Epithelial cell of proximal tubule (primary cell): ENCODE measurements at places on chromosomes 6 and 20. TPM values are rescaled to one million over a fixed set of nuclear protein-coding genes. Genes with fewer than 3 reads are reported as not detected.

DNA sequence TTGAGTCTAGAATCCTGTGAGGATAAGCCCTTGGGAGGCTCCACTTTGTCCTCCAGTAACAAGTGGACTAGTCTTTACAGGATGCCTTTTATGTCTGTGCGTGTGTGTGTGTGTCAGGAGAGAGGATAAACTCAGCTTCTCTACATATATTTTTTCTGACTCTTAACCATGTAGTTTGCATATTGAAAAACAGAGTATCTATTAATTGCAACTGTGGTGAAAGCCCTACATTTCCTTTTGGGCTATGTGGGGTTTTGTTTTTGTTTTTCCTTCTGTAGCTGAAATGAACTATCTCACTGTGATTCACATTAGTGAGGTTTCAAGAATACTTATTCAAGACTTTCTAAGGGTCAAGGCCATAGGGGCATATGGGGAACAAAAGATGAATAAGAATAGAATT is 17.7 kb downstream of the TPBG start:
- DNase-seq = no peak

- no peak for DNase-seq
Measured at GRCh38 chr6:54085047-54085446, 26.2 kb upstream of the MLIP start.

- DNase-seq = no peak
Measured at GRCh38 chr6:16706911-16707783, 54.1 kb downstream of the ATXN1 start.

DNA sequence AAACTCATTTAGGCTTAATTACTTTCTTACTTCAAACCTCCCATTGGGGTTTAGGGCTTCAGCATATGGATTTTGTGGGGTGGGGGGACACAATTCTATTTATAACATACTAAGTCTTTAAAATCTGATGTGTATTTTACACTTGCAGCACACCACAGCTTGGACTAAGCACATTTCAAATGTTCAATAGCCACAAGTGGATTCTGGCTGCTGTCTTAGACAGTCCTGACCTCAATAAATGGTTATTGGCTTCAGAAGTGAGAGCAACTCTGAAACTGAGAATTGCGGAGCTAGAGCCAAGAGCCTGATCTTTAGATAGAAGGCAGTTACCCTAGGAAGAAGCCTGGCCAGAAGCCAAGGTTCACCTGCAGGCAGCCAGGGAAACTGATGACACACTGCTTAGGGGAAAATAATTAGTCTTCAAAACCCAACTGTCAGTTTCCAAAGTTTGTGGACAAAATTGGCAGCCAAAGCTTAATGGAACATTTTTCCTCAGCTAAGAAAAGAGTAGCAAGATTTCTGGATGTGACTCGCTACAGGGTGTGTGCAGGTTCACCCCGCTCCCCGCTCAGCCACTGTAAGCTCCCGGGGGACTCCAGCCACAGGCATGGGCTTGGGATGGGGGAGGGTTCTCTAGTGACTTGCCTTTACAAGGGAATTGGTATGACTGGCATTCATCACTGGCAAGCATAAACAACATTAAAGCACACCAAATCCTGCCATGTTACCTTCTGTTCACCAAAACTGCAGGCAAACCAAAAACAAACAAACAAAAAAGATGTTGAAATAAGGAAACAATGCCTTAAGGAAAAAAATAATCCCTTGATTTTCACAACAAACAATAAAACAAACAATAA is 219.8 kb downstream of the TFAP2A start:
- DNase-seq = no peak

DNA sequence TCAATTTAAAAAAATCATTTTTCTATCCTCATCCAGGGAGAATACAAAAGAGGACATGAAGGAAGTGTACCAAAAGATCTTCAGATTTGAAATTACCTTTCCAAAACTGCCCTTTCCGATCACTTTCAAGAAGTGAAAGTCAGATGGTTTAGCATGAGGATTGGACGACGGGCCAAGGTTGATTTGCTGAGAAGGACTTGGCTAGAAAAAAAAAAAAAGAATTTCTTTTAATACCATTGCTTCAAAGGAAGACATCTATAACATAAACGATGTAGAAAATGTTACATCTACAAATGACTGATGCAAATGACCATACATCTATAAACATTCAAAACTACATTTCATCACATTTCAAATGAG is 120.9 kb upstream of the SLC2A12 start:
- no peak for DNase-seq

DNA sequence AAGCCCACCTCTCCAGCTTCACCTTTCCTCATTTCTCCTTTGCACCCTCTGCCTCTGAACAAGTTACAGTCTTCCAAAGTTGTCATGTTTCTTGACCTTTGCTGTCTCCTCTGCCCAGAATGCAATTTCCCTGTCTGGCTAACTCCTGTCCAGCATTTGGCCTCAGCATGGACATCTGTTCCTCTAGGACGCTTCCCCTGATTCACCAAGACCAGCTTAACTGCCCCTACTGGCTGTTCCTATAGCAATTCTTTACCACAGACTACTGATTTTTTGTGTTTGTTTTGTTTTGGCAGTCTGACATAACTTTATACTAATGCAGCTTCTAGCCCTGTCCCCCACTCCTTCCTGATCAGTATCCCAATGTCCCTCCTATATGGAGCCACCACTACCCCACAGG is 13.4 kb downstream of the GNL1 start:
- no peak for DNase-seq

- no peak for DNase-seq
Measured at GRCh38 chr6:138689849-138690248, 83.7 kb upstream of the CCDC28A start.

- no peak for DNase-seq
Measured at GRCh38 chr6:106173124-106173879, 87.2 kb downstream of the PRDM1 start.

DNA sequence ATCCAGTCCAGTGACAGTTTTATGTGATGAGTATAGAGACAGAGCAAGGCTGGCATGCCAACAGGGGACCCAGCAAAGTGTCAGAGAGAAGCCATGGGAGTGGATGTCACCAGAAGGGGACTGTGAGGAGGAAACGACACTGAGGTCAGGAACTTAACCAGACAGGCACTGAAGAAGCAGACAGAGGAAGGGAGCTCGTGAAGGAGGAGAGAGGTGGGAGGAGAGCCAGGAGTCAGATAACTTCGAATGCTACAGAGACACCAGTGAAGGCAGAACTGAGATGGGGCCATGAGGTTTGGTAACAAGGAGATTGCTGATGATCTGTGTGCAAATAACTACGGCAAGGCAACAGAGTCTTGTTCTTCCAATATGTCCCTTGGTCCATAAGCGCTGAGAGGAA is 211.1 kb upstream of the FOXA2 start:
- DNase-seq = no peak

DNA sequence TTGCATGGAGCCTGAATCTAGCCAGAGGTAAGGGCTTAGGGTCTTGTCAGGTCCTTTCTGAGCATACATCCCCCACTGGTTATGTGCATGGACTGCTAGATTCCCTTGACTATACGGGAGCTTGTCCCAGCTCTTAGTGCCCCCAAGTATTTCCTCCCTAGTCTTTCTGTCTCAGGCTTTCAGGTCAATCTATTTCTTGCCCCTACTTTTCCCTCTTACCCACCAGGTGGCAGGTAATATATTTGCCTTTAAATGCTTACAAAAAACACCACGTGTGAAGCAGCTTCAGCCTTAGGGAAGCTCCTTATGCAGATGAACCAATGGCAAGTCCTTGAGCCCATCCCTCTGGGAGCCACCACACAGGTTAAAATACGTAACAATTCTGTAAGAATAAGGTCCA is 454.2 kb downstream of the GRIK2 start:
- DNase-seq = no peak

- DNase-seq = no peak
Measured at GRCh38 chr20:36101192-36101591, 53.3 kb upstream of the EPB41L1 start.

- no peak for DNase-seq
Measured at GRCh38 chr20:47817573-47817972, 32.3 kb upstream of the SULF2 start.

GRCh38 chr20:14489544-14489943 is 152.1 kb upstream of the FLRT3 start:
- DNase-seq = no peak

DNA sequence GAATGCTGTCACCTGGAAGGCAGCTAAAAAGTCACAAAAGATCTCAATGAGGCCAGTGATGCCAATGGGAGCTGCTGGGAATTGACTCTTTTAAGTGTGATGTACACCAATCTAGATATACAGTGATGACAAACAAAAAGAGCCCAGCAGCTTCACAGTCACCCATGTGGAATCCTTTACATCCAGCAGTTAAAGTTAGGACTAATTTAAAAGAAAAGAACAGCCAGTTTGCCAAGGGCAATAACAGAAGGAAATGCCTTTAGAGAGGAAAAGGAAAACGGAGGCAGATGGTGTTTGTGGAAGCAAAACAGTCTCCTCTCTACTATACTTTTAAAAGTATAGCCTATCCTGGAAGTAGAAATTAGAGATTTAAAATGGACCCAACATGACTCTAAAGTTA is 873.5 kb downstream of the EPHA7 start:
- DNase-seq = no peak

- no peak for DNase-seq
Measured at GRCh38 chr6:44145839-44146238, 12.8 kb upstream of the CAPN11 start.

DNA sequence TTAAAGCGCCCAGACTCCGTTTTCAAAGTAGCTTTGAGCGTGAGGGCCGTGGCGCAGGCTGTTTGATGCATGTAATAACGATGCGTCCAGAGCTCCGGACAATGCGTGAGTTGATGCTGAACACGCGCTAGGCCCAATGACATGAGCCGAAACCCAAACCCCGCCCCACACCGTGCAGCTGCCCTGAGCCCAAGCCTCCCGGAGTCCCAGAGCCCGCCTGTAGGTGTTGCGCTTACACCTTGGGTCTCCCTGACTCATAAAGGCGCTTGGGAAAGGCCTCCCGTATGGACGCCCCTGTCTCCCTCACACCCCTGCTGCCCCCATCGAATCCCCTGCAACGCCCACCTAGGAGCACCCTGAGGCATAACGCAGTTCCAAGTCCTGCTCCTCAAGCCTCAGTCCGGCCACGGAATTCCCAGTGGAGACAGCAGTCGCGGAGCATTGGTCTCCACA is 87.6 kb downstream of the ERMARD start:
- DNase-seq = no peak

The LRFN2 gene
- not detected in 2 replicates for total RNA-seq

The HMGCLL1 gene
- total RNA-seq = 0.06 and 1.4 TPM in 2 replicates

The APOBEC2 gene
- not detected in 2 replicates for total RNA-seq

The CGA gene
- total RNA-seq = not detected in 2 replicates

The PAQR8 gene
- total RNA-seq = 6.7 and 8.2 TPM in 2 replicates

The SLC13A3 gene
- 1.2 and 1.6 TPM in 2 replicates for total RNA-seq

The NOX3 gene
- 0.07 TPM in 1 of 2 replicates, not detected in the other for total RNA-seq

The LCA5 gene
- 1.5 and 1.7 TPM in 2 replicates for total RNA-seq

The ABHD16B gene
- total RNA-seq = not detected in 2 replicates
